A549 (cell line): ENCODE measurements at places on chromosomes 5 and 9.

- DNase-seq, result no peak
These were observed 117.8 kb downstream of the MAST4 start for GRCh38 chr5:66713998-66714397.

DNA sequence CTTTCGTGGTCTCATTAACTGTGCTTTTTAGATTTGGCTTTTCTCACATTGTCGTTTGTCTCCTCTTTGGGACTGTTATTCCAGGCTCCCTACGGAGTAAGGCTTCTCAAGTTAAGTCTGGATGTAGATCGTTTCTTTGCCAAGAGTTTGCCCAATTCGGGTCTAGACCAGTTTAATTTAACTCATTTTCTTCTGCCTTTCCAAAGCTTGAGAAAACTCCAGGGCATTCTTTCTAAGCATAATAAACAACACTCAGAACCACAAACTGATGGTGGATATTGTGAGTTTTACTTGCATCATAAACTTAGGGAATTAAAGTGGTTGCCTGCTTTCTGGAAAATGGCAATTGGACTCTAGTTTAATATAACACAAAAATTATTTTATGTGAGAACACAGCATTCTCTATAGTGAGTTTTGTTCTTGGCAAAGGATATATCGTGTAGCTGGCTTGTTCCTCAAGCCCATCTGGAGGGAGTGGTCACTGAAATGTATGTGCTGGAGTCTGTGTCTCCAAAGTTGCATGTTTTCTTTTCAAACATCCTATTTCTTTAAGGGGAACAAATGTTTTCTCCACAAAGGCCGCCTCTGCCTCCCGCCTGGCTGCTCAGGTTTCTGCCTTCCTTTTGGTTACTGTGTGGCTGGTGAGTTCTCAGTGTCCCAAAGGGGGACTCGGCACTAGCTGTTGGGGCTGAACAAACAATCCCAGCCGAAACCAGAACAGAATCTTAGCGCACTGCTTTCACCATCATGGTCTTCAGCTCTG is 211.3 kb upstream of the FBN2 start:
- no peak for DNase-seq

GRCh38 chr5:66789434-66789833 is 193.2 kb downstream of the MAST4 start:
- DNase-seq, result no peak

DNA sequence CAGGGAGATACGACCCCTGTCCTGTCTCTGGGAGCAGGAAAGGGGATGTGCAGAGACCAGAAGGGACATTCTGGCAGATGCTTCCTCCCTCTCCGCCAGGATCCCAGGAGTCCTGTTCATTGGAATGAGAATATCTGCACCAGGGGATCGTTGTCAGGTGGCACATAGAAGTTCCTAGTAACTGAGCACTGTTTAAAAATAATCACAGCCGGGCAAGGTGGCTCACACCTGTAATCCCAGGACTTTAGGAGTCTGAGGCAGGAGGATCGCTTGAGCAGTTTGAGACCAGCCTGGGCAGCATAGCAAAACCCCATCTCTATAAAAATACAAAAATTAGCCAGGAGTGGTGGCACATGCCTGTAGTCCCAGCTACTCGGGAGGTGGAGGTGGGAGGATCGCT is 12.3 kb downstream of the SARDH start:
- DNase-seq, result no peak

GRCh38 chr5:159057996-159058395 is 41.7 kb downstream of the EBF1 start:
- no peak for DNase-seq
